ENCODE measurements at places on chromosomes 7 and 10.

GRCh38 chr7:175955-176354 lies 16.4 kb upstream of the FAM20C start:
- DNase-seq: no peak

DNA sequence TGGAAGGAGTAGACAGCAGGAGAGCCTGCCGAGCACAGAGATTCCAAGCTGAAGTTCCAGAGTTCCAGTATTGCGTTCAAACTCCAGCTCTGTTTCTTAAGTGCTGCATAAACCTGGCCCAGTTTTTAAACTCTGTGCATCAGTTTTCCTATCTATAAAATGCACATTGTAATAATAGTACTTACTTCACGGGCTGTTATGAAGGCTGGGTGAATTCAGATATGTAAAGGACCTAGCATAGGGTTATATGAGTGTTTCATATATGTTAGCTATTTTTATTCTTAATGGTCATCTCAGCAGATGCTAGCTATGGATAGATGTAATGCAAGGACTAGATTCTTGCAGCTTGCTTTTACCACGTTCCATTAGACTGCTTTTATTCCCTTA lies 293.1 kb upstream of the SEMA3C start:
- no peak for DNase-seq

GRCh38 chr7:96638669-96639068 lies 71.0 kb downstream of the SEM1 start:
- DNase-seq: no peak

DNA sequence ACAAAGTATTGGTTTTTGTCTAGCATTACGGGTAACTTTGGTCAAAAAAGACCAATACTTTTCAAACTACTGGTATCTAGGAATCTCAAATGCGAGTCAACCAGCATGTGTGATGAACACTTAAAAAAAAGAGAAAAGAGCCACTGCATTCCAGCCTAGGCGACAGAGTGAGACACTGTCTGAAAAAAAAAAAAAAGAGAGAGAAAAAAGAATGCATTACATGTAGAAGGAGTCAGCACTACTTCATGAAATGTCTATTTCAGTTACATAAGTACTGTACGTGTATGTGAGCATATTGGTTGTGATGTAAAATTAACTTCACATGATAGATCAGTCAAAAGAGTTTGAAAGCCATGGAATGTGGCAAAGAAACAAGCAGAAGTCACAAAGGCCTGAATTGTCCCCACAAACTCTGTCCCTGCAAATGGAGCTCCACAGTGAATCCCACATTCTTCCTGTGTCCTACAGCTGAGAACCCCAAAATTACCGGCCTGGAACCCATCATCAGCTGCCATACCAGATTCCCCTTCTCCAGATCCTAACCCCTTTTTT lies 1.6 kb downstream of the DENND11 start:
- DNase-seq: no peak

DNA sequence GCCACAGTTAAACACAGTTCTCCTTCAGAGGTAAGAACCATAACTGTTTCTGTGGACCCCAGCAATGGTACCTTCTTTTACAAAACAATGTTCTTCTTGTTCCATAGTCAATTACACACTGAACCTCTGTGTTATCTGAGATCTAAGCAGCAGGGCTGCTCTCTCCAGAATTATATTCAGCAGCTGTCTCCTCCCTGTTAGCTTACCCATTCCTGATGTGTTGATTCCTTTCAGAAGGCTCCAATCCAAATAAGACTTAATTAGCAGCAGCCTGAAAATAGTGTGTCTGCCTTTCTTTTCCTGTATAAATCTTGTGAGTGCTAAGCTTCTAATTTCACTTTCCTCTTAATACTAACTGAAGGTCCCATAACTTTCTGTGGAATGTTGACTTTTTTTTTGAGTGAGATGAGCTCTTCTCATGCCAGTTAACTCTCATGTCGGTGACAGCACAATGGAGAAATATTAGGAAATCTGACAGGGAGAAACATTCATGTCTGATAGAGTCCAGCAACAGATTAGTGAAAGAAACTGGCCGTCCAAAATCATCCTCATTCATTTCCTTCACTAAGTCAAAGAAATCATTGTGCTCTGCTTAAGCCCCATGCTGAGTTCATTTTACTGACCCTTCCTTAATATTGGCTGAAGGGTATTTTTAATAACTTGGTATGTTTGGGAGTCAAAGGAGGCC lies 226.5 kb downstream of the PRKG1 start:
- DNase-seq: no peak
